ENCODE measurements at places on chromosomes 1 and 21.

DNA sequence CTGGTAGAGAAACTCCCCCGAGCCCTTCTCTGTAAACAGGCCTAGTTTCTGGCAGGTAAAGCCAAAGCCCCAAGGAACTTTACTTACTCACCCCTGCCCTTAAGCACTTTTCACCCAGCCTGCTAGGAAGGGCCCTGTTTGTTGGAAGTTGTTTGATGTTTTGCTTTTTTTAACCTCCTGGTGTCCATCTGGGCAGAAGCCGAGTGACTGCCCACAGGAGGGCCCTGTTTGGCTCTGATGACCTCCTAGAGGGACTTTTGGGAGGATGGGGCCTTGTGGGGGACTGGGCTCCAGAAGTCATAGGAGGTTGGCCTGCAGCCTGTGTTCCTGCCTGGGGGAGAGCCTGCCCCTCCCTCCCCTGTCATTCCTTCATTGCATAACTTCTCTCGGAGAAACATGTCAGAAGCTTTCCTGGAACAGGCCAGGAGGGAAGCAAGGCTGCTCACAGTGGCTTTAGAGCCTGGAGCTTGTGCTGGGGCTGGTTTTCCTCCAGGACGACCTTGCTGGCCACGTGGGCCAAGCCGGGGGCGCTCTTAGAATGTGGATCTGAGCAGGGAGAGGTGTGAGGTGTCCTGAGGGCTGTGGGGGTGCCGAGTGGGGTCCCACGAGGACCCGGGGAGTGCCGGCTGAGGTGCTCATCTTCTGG is 33.9 kb downstream of the COQ8A start:
- no peak for DNase-seq

- DNase-seq: no peak
Observed at GRCh38 chr21:45917241-45917640, 64.3 kb upstream of the COL6A1 start.

DNA sequence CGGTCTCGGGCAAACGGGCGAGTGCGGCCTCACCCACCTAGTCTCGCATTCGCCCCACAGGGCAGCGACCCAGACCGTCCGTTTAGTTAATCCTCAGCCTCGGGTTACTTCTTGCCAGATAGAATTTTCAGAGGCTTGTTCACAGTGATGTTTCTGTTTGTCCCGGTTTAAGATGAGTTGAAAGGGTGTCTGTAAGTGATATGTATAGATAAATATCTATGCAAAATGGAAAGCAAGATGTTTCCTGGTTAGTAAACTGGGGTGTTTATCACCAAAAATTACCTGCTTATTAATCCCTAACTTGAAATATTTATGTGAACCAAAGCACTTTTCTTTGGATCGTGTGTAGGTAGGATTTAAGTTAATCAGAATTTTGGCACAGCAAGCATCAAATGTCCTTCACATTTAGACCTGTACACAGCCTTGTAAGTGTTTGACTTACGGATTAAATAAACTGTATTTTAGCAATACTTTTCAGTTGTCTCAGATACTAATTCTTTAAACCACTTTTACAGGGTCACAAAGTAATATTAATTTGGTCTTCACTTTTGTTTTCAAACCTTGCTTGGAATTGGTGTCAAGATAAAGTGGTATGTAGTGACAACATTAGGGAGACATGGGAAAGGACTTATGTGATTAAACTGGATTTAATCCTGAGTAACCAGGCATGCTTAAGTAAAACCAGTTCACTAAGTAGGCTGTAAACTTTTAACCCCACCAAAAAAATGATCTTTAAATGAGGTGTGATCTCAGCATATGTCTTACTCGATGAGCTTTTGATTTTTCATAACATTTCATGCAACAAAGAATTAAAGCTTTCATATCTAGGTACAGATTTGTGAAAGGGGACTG is 914 bp downstream of the ZNF326 start:
- peak; percentile 72 for DNase-seq

DNA sequence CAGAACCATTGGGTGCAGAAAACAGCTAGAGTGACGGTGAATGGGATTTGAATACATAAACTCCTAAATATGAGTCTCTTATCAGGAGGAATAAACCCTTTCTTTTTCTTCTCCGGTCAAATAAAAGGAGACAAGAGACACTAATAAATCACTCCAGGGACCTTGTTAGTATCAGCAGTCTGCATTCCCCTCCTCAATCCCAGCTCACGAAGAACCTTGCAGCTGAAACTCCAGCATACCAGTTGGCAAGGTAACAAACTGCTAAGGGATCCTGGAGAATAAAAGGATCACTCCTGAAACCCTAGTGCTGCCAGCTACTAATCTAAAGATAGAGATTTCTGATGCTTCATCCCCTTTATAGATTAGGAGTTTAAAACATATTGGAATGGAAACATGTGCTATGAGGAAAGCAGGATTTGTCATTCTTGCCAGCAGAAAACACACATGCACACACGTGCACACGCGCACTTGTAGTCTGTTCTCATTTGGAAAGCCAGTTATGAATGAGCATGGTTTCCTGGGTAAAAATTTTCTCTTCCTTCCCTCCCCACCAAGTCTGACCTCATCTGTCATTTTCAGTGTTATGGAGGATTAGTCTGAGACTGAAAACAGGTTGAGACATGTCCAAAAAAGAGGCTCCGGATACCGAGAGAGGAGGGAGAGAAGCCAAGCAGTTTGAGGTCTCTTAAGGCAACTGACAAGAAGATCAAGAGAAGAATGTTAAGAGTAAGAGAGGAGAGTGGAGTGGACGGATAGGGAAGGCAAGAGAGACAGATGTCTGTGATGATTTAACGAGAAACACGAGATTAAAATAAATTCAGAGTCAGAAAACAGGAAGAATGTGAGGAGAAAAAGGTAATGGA is 10.9 kb downstream of the IER5 start:
- no peak for DNase-seq

DNA sequence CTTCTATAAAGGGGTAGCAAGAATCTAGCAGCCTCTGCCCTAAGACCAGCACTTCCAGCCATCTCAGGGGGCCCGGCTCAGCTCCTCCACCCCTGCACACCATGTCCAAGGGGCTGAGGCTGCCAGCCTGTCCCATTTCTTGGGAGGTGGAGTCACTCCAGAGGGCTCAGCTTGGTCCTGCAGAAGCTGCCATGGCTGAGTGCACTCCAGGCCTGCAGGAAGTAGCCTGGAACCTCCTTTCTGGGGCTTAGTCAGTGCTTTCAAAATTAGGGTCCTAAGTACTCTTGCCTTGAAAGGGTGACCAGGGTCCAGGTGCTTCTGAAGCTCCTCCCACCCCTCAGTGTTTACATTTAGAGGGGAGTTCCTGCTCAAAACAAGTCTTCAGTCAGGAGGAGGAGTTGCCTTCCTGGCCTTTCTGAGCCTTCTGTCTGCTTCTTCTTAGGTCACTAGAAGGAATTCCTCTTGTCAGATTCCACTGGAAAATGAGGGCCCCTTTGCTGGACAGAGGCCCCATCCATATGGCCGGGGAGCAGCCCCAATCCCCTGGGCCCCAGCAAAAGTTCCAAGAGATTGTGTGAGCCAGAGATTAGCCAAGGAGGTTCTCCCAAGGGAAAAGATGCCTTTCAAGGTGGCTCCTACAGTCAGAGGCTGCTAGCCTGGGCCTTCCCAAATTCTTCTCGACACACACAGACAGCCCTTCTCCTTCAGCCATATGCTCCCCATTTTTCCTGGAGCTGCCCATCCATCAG is 128.1 kb upstream of the VAMP3 start:
- DNase-seq: no peak

GRCh38 chr1:203101813-203102634 is 16.2 kb upstream of the MYOG start:
- no peak for DNase-seq

DNA sequence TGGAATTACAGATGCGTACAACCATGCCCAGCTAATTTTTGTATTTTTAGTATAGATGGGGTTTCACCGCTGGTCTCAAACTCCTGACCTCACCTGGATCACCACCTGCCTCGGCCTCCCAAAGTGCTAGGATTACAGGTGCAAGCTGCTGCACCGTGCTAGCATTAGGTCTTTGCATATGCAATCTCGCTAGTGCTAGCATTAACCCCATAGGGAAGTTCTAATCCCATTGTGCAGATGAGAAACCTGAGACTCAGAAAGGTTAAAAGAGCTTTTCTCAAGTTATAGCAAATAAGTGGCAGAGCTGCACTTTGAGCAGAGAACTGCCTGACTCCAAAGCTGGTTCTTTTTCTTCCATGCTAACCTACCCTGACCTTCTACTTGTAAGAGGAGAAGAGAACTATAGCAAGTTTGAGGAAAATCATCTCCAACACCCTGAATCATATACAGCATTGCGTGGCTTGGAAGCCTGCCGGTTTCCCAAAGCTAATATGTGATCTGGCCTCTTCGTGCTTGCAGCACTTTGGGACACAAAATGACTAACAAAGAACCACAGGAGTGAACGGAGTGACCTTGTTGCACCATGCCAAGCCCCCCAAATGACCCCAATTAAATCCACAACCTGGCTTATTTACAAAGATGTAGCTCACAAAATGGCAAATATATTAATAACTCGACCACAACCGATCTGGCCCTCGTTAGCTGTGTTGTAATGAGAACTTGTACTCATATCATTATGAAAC is 185.1 kb downstream of the TM2D1 start:
- DNase-seq: no peak

GRCh38 chr1:213657013-213657412 is 330.8 kb upstream of the PROX1 start:
- DNase-seq: no peak

DNA sequence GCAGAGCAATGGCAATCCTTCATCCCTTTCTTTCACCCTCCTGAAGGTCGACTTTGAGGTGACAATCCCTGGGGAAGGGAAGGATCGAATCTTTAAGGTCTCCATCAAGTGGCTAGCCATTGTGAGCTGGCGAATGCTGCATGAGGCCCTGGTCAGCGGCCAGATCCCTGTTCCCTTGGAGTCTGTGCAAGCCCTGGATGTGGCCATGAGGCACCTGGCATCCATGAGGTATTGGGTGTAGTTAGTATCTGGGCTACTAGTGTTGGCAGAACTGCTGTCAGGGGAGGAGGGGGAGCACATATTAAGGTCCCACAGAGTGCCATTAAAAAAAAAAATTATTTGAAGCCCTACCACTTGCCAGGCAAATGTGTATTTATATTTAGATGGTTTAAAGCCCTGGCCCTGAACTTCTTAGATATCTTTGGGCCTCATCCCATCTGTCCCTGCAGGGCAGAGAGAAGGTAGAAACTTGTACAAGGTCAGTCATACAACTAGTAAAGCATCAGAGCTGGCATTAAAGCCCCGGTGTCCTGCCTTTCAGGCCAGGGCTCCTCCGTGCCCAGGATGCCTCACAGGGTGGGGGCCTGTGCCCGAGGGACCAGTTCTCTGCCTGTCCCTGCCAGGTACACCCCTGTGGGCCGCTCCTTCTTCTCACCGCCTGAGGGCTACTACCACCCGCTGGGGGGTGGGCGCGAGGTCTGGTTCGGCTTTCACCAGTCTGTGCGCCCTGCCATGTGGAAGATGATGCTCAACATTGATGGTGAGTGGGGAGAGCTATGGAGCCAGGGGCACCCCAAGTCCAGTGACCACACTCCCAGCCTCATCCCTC is 10.3 kb downstream of the AGO1 start:
- no peak for DNase-seq

DNA sequence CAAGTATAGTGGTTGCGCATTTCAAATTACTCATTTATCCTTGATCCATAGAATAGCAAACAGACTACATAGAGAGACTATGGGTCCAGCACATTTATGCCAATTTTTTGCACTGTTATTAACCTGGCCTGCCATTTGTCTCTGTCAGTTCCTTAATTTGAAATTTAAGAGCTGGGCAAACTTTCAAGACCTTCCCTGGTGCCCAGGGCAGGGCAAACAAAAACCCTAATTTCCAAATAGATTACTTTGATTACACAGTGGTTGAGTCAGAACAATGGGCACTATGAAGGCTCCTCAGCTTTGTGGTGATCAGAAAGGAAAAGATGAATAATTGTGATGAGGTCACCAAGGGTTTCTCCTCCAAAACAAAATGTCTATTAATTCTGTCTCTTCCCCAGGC is 80.6 kb downstream of the TNFSF18 start:
- peak; percentile 83 for DNase-seq

DNA sequence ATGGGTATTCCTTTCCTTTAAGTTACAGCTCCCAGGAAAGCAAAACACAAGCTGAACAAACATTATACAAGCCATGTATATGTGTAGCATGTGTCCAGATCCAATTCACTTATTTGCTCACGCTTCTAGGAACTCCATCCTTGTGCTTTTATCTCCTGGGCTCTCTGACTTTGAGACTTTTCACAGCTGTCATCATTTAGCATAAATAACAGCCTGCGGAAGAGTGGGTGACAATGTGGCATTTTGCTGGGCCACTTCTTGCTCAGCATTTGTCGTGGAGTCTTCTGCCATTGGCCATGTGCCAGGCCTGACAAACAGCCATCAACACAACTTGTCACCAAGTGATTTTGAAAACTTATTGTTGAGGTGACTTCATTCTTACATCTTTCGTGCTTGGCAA is 164.3 kb downstream of the KIF26B start:
- no peak for DNase-seq

DNA sequence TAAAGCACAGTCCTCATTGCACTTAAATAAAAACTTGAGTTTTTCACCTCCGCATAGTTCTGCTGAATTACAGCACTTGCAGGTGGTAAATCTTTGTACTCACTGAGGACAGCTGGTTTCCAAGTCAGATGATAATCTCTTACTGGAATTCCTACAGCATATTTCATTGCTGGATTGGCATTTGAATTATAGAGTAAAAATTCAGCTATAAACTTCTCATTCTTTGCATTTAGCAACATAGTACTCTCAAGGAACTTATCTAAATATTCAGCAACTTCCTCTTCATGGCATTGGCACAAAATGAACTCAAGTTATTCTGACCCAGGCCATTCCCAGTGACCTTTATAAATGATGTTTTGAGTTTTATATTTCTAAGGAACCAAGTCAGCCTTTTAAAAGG is 23.4 kb downstream of the GORAB start:
- DNase-seq: no peak

DNA sequence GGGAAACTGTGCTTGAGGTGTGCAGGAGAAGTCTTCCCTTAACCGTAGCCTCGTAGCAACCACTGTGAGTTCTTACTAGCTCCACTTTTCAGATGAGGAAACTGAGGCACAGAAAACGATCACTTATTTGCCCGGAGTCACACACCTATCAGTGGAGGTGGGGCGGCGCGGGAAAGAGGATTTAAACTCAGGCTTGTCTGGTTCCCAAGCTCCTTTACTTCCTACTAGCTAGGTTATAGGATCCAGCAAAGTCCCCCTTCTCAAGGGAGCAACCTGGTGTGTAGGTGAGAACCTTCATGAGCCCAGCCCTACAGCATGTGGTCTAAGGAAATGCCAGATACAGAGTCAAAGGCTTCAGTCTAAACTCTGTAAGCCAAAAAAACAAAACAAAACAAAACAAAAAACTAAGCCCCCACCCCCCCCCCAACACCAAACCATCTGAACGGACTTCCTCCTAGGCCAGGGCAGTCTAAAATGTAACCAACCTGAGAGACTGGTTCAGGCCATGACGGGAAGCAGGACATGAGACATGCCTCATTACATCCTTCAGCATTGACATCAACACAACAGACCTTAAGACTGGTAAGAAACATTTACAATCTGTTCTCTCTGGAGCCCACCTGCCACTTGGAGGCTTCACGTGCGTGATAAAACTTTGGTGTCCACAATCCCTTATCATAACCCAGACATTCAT is 709 bp upstream of the FBXO42 start:
- DNase-seq: no peak

- DNase-seq: no peak
Observed at GRCh38 chr21:35410656-35411055, 361.6 kb upstream of the RUNX1 start.

GRCh38 chr1:215557504-215557903 is 9.6 kb upstream of the KCTD3 start:
- DNase-seq: no peak

GRCh38 chr1:22418933-22419382 is 32.7 kb upstream of the ZBTB40 start:
- DNase-seq: peak; percentile 45

All from ELR (cell line).